ENCODE measurements at places on chromosomes 3 and 15.

DNA sequence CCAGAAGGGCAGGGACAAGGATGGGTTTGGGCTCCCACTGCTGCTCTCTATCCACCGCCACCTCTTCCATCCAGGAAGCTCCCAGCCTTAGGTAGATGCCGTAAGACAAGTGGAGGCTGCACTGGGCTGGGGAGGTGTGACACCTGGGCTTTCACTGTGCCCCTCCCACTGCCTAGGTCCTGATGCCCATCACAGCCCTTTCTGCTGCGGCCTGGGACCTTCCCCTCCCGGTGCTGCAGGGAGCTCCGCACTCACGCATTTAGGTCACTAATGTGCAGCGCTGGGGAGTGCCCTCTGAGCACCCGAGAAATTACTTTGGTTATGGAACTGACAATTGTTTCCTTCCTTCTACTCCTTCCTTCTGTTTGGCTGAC lies 850 bp downstream of the LTF start:
- DNase-seq = no peak
- H3K36me3 ChIP-seq = no peaks in the 10 kb centered on the region
- H3K4me1 ChIP-seq = no peaks in the 10 kb centered on the region
- H3K4me3 ChIP-seq = no peak overlapping the region
- H3K27ac ChIP-seq = no peak overlapping the region

DNA sequence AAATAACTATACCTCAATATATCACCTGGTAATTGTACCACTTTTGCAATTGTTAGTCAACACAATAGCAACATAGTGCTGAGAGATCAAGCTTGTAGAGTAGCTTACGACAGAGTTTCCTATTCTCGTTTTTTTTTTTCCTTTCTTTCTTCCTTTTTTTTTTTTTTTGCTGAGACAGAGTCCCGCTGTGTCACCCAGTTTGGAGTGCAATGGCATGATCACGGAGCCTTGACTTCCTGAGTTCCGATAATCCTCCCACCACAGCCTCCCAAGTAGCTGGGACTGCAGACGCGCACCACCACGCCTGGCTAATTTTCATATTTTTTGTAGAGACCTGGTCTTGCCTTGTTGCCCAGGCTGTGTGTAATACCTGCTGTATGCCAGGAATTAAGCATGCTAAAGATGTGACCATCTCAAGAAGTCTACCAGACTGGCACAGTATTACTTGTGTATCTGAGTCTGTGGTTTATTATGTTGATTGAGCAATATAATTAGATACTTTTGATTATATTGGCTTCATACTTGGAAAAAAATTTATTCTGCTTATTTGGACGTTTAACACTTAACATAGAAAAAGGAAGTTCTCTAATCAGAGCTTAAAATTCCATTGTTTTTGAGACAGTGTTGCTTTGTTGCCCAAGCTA lies 3.0 kb downstream of the SELENOT start:
- peak overlapping the region; percentile 33 for H3K4me3 ChIP-seq
- DNase-seq = no peak
- H3K27ac ChIP-seq = no peak overlapping the region
- H3K27me3 ChIP-seq = no peaks in the 10 kb centered on the region
- H3K4me1 ChIP-seq = peaks cover 29% of the 10 kb centered on the region
- H3K36me3 ChIP-seq = peaks cover 4% of the 10 kb centered on the region

DNA sequence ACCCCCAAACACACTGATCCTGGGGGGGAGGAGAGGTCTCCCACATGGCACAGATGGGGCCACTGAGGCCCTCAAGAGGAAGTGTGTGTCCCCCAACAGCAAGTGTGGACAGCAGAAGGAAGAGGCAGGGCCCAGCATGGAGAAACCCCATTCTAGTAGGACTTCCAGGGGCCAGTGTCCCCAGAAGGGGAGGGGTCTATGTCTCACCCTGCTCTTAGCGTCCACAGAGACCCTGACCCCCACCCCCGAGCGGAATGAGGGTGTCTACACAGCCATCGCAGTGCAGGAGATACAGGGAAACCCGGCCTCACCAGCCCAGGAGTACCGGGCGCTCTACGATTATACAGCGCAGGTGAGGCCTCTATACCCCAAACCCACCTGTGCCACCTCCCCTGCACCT lies 35.3 kb downstream of the TSPAN3 start:
- peaks cover 2% of the 10 kb centered on the region for H3K4me1 ChIP-seq
- H3K4me3 ChIP-seq = no peak overlapping the region
- H3K27me3 ChIP-seq = no peaks in the 10 kb centered on the region
- no peak for DNase-seq
- H3K27ac ChIP-seq = no peak overlapping the region

DNA sequence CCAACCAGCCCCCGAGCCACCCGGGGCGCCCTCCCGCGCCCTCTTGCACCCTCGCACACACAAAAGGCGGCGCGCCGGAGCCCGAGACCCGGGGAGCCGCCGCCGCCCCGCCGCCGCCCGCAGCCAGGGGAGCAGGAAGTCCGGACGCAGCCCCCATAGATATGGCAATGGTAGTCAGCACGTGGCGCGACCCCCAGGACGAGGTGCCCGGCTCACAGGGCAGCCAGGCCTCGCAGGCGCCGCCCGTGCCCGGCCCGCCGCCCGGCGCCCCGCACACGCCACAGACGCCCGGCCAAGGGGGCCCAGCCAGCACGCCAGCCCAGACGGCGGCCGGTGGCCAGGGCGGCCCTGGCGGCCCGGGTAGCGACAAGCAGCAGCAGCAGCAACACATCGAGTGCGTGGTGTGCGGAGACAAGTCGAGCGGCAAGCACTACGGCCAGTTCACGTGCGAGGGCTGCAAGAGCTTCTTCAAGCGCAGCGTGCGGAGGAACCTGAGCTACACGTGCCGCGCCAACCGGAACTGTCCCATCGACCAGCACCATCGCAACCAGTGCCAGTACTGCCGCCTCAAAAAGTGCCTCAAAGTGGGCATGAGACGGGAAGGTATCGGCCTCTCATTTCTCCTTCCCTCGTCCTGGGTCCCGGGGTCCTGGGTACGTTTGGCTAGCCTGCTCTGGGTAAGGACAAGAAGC lies 1.6 kb downstream of the NR2F2 start:
- H3K4me3 ChIP-seq = peak overlapping the region; percentile 89
- H3K27ac ChIP-seq = peak overlapping the region; percentile 98
- H3K36me3 ChIP-seq = peaks cover 19% of the 10 kb centered on the region
- DNase-seq = no peak
- H3K4me1 ChIP-seq = peaks cover 42% of the 10 kb centered on the region

DNA sequence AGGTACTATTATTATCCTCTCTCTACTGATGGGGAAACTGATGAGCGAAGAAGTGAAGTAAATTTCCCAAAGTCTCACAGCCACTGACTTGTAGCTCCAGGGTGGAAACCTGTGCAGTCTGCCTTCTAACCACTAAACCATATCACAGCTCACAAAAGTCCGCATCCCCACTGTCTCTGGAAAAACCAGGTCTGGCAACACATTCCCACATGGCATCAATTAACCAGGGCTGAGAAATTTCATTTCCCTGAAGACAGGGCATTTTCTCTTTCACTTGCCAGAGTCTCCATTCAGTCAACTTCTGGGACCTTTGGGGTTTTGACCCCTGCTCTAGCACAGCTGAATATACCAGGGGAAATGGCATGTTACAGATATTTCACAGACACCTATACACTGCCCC lies 26.5 kb downstream of the FBXO40 start:
- H3K36me3 ChIP-seq = no peaks in the 10 kb centered on the region
- H3K27ac ChIP-seq = no peak overlapping the region
- H3K27me3 ChIP-seq = peaks cover 2% of the 10 kb centered on the region
- DNase-seq = no peak
- H3K4me3 ChIP-seq = no peak overlapping the region

DNA sequence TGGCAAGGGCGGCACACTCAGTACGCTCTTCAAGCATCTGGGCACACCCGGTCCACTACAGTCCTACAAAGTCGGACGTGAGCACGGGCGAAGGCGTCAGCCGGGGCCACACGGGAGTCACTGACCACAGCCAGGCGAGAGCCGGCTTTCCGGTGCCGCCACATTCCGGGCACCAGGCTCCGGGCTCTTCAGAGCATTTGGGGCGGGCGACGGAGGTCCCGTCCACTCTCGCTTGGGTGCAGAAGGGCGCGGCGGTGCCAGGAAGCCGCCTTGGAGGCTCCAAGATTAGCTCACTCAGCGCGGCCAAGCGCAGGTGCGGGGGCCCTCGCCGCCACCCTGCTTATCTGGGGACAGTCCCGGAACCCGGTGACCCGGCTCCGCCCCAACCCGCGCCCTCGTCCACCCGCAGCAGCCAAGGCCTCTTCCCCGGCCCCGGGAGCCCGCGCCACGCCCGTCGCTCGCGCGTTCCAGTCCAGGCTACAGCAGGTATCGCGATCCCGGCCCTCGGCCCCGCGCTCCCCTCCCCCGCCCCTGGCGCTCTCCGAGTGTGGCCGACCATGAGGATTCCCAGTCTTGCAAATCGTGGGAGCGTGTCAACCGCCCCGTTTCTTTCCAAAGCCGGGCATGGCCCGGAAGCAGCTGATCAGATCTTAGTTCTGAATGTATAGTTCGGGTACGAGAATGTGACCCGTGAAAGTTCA lies at the start of gene ADPRH:
ADPRH (plus strand) TSS at position 127 of the 701 bp plus-strand sequence. CDS start 2,678 bp downstream, outside the sequence.
- peak; percentile 63 for DNase-seq
- no peaks in the 10 kb centered on the region for H3K36me3 ChIP-seq
- peaks cover 19% of the 10 kb centered on the region for H3K27me3 ChIP-seq

DNA sequence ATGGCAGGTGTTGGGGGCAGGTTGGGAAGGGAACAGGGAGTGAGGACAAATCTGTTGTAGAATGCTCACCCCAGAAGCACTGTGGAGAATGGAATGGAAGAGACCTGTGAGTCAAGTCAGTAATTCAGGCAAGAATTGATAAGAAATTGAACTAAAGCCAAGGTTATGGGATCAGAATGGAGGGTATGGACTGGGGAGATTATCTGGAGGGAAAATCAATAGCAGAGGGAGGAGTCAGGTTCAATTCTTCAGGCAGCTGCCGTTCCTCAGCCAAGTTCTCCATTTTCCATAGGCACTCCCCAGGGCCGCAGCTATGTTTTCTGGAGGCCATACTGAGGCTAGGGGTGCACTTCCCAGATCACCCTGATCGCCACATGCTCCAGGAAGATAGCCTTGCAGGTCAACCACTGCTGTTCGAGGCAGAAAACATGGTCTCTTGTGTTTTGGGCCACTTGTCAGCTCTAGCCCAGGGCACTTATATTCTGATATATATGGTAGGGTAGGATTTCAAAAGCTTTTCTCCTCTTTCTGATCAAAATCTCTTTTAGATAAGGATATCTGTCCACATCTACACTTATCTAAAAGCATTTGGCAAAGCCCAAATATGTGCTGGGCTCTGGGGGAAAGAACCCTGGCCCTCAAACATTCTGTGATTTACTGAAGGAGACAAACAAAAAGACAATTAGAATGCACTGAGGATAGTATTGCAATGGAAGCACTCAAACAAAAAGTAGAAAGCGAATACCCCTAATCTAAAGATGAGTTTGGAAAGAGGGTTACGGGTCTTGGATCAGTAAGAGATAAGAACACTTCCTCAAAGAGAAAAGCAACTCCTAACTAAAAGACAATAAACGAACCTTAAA lies 92.3 kb downstream of the TMEM212 start:
- DNase-seq = no peak
- H3K36me3 ChIP-seq = no peaks in the 10 kb centered on the region
- H3K27me3 ChIP-seq = peaks cover 4% of the 10 kb centered on the region
- H3K4me1 ChIP-seq = peaks cover 23% of the 10 kb centered on the region

DNA sequence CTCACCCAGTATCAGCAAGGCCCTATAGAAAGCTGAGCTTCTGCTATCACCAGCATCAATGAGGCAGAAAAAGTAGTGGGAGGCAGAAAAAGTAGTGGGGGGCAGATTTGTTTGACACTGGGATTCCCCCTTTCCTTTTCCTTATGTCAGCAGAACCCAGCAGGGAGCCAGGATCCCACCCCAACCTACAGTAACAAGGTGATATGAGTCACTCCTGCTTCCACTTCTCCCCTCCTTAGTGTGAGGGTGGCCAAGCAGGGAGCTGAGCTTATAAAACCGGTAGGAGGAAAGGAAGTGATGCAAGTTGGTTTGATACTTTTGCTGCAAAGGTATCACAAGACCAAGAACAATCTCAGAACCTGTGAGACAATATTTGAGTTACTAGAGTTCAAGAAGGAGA lies 128.7 kb downstream of the SCAPER start:
- H3K36me3 ChIP-seq = peaks cover 31% of the 10 kb centered on the region
- H3K27ac ChIP-seq = no peak overlapping the region
- H3K4me1 ChIP-seq = no peaks in the 10 kb centered on the region
- no peak overlapping the region for H3K4me3 ChIP-seq
- DNase-seq = no peak

DNA sequence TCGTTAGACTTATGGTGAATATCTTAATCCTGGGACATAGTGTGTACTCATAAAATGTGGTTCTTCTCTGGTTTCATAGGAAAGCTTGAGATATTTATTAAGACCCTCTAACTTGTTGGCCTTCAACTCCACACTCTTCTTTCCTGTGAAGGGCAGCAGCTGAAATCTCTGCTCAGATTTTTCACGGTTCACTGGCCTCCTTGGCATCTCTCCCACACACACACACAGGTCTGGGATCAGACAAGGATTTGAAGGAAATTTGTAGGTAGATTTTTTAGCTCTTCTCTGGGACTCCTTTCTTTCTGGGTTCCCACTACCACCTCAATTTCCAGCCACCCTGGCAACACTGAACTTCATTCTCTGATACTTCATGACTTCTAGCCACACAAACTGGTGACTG lies 70.2 kb downstream of the MYRIP start:
- no peak overlapping the region for H3K4me3 ChIP-seq
- H3K27me3 ChIP-seq = no peaks in the 10 kb centered on the region
- no peak for DNase-seq
- no peak overlapping the region for H3K27ac ChIP-seq
- H3K36me3 ChIP-seq = peaks cover 2% of the 10 kb centered on the region

- no peaks in the 10 kb centered on the region for H3K27me3 ChIP-seq
- H3K4me3 ChIP-seq = no peak overlapping the region
- no peak overlapping the region for H3K27ac ChIP-seq
- no peaks in the 10 kb centered on the region for H3K36me3 ChIP-seq
- DNase-seq = no peak
These were observed 357.8 kb upstream of the TBL1XR1 start for GRCh38 chr3:177554895-177555759.

- no peaks in the 10 kb centered on the region for H3K36me3 ChIP-seq
- DNase-seq = no peak
- no peaks in the 10 kb centered on the region for H3K27me3 ChIP-seq
- peaks cover 12% of the 10 kb centered on the region for H3K4me1 ChIP-seq
- no peak overlapping the region for H3K27ac ChIP-seq
These were observed 644.7 kb downstream of the OTOL1 start for GRCh38 chr3:162141272-162141791.

- H3K4me3 ChIP-seq = no peak overlapping the region
- no peaks in the 10 kb centered on the region for H3K27me3 ChIP-seq
- no peaks in the 10 kb centered on the region for H3K4me1 ChIP-seq
- no peak overlapping the region for H3K27ac ChIP-seq
These were observed 81.6 kb downstream of the DNASE1L3 start for GRCh38 chr3:58129041-58129770.
